CD4-positive, CD25-positive, alpha-beta regulatory T cell (primary cell): ENCODE measurements at places on chromosomes 16 and 17. TPM values are rescaled to one million over a fixed set of nuclear protein-coding genes. Genes with fewer than 3 reads are reported as not detected.

KRT33B gene
- total RNA-seq: not detected

TCAP gene
- total RNA-seq: 3.4 TPM

TGFB1I1 gene
- total RNA-seq: 1.6 TPM

ASPA gene
- not detected for total RNA-seq

G6PC1 gene
- not detected for total RNA-seq

IL32 gene
- 1,611 TPM for total RNA-seq

DPEP3 gene
- total RNA-seq: 0.44 TPM

PDIA2 gene
- not detected for total RNA-seq
